ENCODE measurements at places on chromosomes 3 and 15.

- DNase-seq: no peak
Observed at GRCh38 chr15:84761607-84762131, 13.3 kb downstream of the ZNF592 start.

GRCh38 chr15:79918278-79918677 is 21.5 kb upstream of the MTHFS start:
- no peak for DNase-seq

DNA sequence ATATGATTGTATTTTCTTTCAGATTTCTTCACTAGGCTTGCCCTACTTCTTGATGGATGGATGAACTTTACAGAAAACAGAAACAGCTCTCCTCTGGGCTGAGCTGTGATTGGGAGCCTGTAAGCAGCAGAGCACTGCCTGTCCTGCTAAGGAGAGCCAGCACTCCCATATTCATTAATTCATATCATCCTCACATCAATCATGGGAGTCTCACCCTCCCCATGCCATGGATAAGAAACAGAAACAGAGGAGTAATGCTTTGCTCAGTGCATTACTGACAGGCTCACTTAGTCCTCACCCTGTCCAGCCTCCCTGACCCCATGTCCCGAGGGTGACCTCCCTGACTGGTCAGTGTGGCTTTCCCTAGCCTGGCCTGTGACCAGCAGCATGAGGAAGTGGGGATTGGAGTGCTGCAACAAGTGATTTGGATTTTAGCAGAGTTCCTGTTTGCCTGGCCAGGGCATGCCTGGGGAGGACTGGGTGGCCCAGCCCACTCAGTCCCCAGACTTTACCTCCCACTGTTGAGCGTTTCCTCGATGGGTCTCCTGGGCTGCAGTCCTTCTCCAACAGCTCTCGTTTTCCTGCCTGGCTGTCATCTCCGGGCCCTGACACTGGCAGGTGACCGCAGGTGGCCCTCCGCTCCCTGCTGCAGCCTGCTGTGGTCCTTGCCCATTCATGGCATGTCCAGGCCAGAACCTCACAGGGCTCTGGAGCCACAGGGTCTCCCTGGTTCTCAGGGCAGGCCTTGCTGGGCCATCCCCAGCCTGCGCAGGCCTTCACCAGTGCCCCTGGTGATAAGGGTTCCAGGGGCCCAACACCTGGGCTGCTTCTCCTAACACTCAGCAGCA is 1.3 kb upstream of the TMIE start:
- no peak for DNase-seq

- DNase-seq: no peak
Observed at GRCh38 chr3:58260733-58261132, 23.1 kb downstream of the ABHD6 start.

GRCh38 chr15:88636050-88636449 is 2.8 kb upstream of the ISG20 start:
- peak; percentile 76 for DNase-seq

DNA sequence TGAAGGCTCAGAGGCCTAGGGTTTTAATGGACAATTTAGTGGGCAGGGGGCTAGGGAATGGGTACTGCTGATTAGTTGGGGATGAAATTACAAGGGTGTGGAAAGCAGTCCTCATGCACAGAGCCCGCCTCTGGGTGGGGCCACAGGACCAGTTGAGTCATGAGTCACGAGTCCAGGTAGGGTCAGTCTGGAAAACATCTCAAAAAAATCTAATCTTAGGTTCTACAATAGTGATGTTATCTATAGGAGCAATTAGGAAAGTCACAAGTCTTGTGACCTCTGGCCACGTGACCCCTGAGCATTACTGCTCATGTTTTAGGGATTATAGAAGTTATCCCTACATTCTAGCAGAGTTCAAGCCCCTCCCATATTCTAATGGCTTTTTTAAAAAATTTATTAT is 18.6 kb upstream of the IREB2 start:
- DNase-seq: no peak

DNA sequence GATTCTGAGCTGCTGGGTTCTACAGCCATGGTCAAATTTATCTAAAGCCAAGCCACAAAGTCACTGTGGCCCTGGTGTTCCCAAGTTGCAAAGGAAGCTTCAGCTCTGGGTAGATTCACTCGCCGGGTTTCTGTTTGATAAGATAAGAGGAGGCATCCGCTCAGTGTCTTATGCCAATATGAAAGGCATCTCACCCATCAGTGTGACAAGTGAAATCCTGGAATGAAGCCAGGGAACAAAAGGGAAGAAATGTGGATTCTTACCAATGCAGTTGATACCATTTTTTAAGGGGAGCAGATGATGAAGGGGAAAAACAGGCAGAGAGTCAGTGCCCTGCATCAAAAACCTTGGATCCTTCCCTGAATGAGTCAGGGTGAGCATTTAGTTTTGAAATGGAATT is 2.8 kb upstream of the CPNE4 start:
- no peak for DNase-seq

DNA sequence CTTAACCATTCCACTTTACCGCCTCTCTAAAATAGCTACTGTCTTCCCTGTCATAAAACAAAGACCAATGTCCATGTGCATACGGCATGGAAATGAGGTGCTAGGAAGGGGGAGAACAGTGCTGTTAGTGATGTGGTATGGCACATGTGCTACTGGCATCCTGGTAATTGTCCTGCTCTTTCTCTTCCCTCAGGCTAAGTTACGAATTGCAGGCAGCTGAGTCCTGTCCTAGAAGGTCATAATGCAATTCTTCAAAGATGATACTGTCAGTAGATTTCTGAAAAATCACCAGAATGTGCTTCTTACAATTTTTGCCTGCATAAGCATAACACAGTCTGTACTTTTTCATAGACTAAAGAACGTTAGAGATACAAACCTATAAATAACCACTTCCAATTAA is 216.8 kb downstream of the RSL24D1 start:
- DNase-seq: no peak

GRCh38 chr3:58383904-58384303 is 49.7 kb downstream of the PDHB start:
- DNase-seq: no peak

- DNase-seq: no peak
Observed at GRCh38 chr3:126485176-126485897, 9.6 kb upstream of the ZXDC start.

GRCh38 chr3:61975936-61976335 is 397.4 kb downstream of the FEZF2 start:
- DNase-seq: no peak

GRCh38 chr3:72255791-72256559 is 471.0 kb upstream of the PROK2 start:
- no peak for DNase-seq

GRCh38 chr15:98131924-98132323 is 171.4 kb downstream of the ARRDC4 start:
- no peak for DNase-seq

DNA sequence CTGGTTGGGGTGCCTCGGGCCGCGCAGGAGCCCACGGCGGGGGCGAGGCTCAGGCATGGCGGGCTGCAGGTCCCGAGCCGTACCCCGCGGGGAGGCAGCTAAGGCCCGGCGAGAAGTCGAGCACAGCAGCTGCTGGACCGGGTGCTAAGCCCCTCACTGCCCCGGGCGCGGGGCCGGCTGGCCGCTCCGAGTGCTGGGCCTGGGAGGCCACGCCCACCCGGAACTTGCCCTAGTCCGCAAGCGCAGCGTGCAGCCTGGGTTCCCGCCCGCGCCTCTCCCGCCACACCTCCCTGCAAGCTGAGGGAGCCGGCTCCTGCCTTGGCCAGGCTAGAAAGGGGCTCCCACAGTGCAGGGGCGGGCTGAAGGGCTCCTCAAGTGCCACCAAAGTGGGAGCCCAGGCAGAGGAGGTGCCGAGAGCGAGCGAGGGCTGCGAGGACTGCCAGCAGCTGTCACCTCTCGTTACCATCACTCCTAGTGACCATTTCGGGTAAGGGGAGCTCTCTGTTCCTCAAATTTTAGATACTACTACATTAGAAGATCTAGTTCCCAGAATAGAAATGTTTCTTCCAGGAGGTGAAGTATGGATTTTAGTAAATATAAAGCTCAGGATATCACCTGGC is 417.0 kb upstream of the AGTR1 start:
- no peak for DNase-seq

GRCh38 chr3:20069178-20069532 is 28.9 kb downstream of the KAT2B start:
- DNase-seq: no peak

DNA sequence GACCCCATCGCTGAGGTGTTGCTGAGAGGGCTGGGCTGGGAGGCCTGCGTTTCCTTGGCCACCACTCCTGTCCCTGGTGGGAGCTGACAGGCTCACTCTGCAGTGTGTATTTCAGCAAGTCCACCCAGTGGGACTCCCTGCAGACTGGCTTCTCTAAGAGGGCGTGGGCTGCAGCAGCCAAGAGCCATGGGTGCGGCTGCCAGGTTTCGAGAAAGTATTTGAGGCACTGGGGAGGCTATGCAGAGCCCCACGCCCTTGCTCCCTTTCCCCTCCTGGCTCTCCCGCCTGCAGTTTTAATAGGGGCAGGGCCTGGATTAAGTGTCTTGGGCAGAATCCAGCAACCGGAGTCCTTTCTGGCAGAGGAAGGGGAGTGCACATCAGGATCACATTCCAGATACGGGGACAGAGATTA is 242.1 kb downstream of the THSD4 start:
- DNase-seq: no peak

- DNase-seq: peak; percentile 90
Observed at GRCh38 chr15:85794598-85795336, at the start of gene KLHL25. KLHL25 (minus strand) TSS chr15:85794925; CDS start chr15:85769810, 25,115 bp downstream.

DNA sequence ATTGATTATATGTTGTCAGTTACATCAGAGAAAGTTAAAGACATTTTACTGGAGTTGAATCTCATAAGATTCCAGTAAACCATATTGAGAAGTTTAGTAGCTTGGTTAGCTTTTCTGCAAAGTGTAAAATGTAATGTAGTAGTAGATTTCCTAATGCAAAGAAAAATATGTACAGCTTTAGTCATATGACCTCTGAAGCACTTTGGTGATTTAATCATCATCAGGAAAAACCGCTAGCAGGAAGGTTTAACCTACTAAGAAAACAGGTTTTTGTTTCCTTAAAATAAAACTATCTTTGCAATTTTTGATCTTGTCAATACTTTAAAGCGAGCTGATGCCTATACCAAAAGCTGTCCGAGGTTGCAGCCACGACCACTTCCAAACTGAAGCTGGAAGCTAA is 364.6 kb upstream of the ZNF385D start:
- no peak for DNase-seq

- no peak for DNase-seq
Observed at GRCh38 chr3:178585454-178585853, 49.2 kb downstream of the KCNMB2 start.

DNA sequence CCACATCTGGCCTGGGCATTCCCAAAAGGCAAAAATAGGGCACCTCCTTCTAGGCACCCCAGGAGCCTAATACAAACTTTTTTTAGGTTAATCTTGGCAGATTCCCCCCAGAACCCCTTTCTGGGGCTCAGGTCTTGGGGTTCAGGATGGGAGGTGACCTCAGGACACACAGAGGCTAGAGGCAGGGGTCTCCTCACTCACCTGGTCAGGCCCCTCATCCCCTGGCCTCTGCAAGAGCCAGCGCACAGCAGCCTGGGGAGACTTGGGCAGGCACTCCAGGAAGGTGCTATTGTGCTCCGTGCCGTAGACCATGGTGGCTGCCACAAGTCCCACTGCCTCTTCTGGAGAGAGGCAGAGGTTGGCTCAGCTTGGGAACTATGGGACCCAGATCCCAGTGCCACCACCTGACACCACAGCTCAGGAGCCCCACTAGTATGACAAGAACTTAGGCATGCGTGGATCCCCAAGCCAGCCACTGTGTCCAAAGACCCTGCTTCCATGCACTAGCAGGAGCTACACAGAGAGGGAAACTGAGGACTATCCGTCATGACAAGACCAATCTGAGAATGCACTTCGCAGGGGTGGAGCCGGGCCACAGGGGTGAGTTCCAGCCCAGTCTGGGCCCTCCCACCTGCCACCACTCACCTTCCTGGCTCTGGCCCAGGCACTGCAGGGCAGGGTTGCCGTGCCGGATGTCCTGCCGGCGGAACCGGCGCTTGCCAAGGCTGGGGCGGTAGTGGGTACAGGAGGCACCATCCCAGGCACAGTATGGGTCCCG is 7.4 kb downstream of the SEMA3G start:
- no peak for DNase-seq

- DNase-seq: peak; percentile 37
Observed at GRCh38 chr3:48268936-48269561, 28.1 kb downstream of the ZNF589 start.

DNA sequence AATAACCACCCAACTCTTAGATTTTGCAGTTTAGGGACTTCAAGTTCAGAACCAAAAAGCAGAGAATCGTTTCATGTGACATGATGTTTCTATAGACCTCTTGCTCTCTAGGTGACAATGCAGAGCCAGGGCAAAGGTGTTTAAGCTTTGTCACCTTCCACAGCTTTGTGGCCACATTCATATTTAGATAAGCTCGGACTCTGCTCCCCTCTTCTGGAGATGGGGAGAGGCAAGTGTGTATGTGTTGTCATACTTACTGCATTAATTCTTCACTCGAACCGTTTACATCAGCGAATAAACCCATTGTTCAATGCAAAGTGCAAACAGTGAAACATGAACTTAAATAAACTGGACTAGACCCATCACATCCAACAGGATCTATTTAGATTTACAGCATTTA is 33.2 kb downstream of the ST3GAL6 start:
- DNase-seq: no peak

- DNase-seq: no peak
Observed at GRCh38 chr15:42726114-42726513, 10.8 kb downstream of the CDAN1 start.

GRCh38 chr3:128254066-128254590 is 100.8 kb downstream of the EEFSEC start:
- no peak for DNase-seq

DNA sequence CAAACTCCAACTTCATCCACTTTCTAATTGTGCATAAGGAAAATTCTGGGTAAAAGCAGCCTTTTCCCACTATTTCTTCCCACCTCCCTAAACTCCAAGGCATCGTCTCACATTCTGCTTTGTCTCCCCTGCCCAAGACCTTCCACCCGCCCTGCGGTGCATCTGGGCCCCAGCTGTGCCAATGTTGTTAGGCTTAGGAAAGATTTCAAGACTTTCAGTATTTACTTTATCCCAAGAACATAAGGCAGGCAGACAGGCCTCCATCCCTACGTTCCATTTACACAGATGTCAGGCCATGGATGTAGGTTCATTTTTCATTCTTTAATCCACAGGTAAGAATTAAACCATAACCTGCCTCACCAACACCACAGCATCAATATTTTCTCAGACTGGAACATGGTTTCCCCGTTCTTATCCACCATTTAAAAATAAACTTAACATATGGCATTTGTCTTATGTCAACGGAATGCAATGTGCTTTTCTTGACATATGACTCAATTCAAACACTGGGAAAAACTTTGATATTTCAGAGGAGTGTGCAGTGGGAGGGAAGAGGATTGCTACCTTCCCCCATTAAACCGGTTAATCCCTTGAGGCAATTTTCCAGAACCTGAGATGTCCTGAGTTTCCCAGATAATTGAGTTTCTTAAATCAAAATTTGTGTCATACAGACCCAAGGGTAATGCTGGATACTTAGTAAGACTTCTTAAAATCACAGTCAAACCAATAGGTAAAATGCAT is 238.0 kb upstream of the LRIG1 start:
- no peak for DNase-seq

DNA sequence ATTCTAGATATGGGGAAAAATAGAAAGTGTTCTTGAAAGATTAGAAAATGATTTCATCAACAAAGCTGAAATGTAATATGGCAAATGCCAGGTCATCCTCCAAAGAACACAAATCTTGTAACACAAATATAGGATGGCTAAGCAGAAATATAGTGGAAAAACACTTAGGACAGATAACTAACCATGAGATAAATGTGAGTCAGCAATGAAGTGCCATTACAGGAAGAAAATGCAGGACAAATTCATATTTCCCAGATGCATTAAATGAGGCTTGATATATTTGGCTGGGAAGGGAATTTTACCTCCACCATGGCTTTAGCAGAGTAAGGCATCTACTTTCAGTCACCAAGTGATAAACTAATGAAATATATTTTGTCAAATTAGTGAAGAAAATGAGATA is 92.8 kb upstream of the SEMA6D start:
- no peak for DNase-seq

Data from activated T-cell treated with anti-CD3 and anti-CD28 coated beads, Interleukin-2, amount 50 U/mL, for 1 hour (primary cell).